ENCODE measurements at places on chromosomes 12 and 14.
A peak's percentile ranks its signal among the peaks of the same experiment; 100 is the strongest.

GRCh38 chr12:41254004-41254914 lies 66.1 kb downstream of the PDZRN4 start:
- peaks cover 2% of the 10 kb centered on the region for H3K27me3 ChIP-seq
- H3K4me3 ChIP-seq, result no peak overlapping the region
- no peak overlapping the region for H3K27ac ChIP-seq

DNA sequence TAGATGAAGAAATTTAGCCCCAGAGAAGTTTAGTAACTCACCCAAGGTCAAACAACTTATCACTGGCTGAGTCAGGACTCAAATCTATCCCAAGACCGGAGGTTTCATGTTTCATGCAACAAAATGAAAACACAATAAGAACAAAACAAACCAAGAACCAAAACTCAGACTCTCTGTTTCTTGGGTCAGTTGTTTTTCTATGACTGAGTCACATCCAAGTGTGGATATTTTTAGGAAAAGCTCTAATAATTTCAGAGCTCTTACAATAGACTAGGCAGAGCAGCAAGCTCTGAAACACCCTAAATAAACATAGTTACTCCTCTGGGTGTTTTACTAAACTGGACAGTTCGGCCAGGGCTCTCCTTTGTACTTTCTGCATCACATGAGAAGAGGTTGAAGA lies 87.6 kb upstream of the PRB2 start:
- no peak overlapping the region for H3K27ac ChIP-seq
- no peak for DNase-seq
- H3K4me3 ChIP-seq, result no peak overlapping the region
- no peaks in the 10 kb centered on the region for H3K36me3 ChIP-seq

- no peaks in the 10 kb centered on the region for H3K36me3 ChIP-seq
- peak overlapping the region; percentile 7 for H3K27ac ChIP-seq
- peaks cover 49% of the 10 kb centered on the region for H3K4me1 ChIP-seq
- no peaks in the 10 kb centered on the region for H3K27me3 ChIP-seq
Measured at GRCh38 chr14:35336494-35337268, 44.5 kb downstream of the PSMA6 start.

- no peak overlapping the region for H3K27ac ChIP-seq
- H3K27me3 ChIP-seq, result peaks cover 11% of the 10 kb centered on the region
- DNase-seq, result no peak
- no peaks in the 10 kb centered on the region for H3K36me3 ChIP-seq
- H3K4me3 ChIP-seq, result no peak overlapping the region
- H3K4me1 ChIP-seq, result peaks cover 14% of the 10 kb centered on the region
Measured at GRCh38 chr14:67416810-67417209, 4.8 kb upstream of the PLEK2 start.

GRCh38 chr14:64725261-64725815 lies 21.1 kb downstream of the PLEKHG3 start:
- peaks cover 1% of the 10 kb centered on the region for H3K27me3 ChIP-seq
- no peak for DNase-seq
- H3K4me1 ChIP-seq, result peaks cover 85% of the 10 kb centered on the region
- no peak overlapping the region for H3K4me3 ChIP-seq
- H3K36me3 ChIP-seq, result peaks cover 3% of the 10 kb centered on the region
